ENCODE measurements at places on chromosomes 6 and 20. TPM values are rescaled to one million over a fixed set of nuclear protein-coding genes. Genes with fewer than 3 reads are reported as not detected.

FKBP5 gene
- 29.5 TPM for total RNA-seq

DNA sequence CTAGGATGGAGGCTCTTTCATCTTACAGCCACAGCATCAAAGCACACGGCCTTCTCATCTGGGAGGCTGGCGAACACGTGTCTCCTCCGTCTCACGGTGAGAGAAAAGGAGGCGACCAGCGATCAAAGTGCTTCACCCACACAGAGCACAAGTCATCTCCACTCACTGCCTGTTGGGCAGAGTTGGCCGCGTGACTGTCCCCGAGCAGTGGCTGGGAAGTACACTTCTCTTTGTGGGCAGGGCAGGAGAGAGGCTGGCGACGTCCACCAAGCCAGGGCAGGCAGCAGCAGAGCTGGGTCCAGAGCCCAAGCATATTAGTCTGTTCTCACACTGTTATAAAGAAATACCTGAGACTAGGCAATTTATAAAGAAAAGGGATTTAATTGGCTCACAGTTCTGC lies 64.1 kb upstream of the FOXC1 start:
- DNase-seq, result no peak

GRCh38 chr6:95087394-95088097 lies 489.8 kb upstream of the MANEA start:
- DNase-seq, result peak; percentile 96

GRCh38 chr20:63976980-63977738 lies 2.3 kb downstream of the SAMD10 start:
- DNase-seq, result no peak

AIG1 gene
- total RNA-seq, result 63.5 TPM

DNA sequence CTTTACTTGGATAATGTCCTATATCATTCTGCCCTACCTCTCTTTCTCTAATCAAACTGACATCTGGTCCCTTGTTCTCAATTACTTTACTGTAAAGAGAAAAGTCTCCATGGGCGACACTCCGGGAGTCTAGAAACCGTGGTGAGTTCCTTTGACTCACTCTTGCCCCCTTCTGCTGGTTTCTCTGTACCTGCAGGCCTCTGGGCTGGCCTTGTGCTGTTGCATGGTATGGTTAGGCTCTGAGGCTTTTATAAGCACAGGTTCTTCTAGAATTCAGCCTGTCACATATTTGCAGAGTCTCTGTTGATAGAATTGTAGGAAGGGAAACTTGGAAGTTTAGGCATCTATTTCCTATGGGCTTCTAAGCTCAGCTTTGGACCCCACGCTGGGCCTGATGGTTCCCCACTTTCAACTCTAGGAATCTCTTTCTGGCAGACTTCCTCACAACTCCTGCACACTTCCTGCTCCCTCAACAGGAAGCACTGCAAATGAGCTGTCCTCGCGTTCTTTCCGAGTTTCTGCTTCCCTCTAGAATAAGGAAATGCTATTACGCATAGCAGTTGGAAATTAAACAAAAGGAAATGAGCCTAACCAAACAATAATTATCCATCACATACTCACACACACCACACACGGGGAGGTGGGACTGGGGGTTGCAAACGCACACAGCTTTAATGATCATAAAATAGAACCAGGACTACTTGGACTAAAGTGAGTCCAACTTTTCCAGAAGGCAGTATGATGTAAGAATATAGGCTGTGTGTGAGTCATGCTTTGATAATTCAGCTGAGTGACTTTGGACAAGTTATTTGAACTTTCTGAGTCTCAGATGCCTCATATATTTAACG lies 683.3 kb downstream of the QKI start:
- peak; percentile 51 for DNase-seq

CEP57L1 gene
- 11.9 TPM for total RNA-seq

C6orf58 gene
- total RNA-seq, result not detected

All from bronchial epithelial cell (primary cell).